ENCODE measurements at places on chromosomes 5 and 9.

DNA sequence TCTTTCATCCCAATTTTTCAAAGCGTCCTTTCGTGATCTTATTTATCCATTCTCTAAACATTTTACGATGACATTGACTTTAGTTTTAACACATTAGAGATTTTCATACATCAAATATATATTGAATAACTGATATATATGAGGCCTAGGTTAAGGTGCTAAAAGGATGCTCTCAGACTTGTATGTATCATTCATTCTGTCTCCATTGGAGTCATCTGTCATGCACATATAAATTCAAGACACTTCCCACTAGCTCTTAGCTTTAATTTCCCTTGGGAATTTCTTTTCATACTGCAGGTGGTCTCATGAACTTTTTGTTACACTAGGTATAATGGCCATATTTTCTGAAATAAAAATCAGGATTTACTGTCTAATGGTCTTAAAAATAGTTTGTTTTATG, 635.8 kb upstream of the C9orf72 start:
- no peak for DNase-seq

GRCh38 chr5:7794311-7794710, 56.6 kb downstream of the CFAP90 start:
- no peak for DNase-seq

GRCh38 chr9:26809795-26810194, 82.8 kb downstream of the CAAP1 start:
- DNase-seq = no peak

GRCh38 chr5:79787448-79787847, 97.8 kb downstream of the CMYA5 start:
- DNase-seq = no peak

DNA sequence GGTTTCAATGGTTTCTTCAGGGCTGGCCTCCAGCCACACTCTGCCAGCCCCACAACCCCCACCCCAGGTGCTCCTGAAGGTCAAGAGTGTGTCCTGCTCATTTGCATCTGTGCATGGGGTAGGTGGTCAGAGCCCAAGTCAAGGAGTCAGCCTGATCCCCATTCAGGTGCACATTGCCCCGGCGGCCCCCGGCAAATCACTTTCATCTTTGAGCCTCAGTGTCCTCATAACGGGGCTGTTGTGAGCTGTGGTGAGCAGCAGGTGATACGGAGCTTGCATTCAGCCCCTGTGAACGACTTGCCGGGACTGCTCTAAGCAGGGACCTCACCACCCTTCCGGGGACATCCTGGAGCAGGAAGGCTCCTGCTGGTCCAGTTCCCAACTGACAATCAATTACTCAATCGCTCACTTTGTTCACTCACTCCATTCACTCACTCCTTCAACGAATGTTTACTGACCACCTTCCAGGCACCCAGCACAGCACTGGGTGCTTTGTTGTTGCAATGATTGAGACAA, 93.2 kb upstream of the CPEB4 start:
- DNase-seq = no peak

DNA sequence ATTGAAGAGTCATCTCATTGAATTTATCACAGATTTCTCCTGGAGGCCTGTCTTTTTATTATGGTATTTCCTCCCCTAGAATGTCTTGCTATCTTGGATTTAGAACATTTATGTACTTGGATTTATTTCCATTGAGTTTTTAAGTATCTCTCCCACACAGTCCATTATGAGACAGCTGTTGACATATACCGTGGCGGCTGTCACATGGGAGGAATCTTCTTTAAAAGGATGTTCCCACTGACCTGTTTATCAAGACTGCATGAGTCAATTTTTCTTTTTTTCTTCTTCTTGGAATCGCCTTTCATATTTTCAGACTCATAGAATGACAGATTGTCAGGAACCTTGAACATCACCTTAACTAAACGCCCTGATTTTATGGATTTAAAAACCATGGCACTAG, 2.9 kb upstream of the CAVIN4 start:
- DNase-seq = no peak

DNA sequence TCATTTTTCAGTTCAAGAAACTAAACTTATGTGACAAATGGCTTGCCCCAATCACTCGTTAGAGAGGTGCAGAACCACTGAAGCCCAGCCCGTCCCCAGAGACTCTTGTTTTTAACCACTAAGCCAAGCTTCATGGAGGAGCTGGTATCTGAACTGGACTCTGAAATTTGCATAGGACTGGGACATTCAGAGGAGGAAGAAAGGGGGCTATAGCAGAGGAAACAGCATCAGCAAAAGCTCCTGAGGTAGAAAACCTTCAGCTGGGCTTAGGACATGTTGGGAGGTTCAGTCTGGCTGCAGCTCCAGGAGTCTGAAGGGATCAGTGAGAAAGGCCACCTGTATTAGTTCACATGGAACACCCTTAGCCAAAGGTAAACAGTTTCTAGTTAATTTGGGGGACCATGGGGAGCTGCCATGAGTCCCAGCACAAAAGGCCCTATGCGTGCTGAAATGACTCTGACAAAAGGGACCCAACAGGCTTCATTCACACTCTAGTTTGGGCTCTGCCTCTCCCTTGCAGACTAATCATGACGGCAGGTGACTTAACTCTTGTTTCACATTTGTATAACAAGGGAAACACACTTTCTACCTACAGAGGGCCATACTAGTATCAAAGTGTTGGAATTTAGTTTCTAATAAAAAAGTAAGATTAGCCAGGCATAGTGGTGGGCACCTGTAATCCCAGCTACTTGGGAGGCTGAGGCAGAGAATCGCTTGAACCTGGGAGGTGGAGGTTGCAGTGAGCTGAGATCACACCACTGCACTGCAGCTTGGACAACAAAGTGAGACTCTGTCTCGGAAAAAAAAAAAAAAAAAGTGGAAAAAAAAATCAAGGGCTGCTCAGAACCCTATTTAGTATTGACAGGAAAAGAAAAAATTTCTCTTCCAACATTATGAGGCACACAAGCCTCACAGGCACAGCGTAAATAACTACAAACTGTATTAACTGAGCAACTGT, 10.2 kb downstream of the FBXO10 start:
- DNase-seq = no peak

DNA sequence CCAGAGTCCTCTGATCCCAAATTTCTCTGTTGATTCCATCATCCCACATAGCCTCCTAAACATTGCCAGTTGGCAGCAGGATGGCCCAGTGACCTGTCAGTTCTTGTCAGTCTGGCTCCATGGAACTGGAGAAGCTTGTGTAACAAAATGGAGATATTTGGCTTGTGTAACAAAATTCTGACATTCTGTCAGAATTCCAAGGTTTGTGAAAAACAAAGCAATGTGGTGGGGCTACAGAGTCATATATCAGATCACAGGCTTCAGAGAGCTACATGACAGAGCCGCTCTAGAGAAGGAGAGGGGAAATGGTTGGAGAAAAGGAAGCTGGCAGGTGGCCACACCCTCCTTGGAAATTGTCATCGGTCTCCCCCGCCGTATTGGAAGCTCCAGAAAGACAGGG, 75.4 kb upstream of the MAN2A1 start:
- DNase-seq = no peak

DNA sequence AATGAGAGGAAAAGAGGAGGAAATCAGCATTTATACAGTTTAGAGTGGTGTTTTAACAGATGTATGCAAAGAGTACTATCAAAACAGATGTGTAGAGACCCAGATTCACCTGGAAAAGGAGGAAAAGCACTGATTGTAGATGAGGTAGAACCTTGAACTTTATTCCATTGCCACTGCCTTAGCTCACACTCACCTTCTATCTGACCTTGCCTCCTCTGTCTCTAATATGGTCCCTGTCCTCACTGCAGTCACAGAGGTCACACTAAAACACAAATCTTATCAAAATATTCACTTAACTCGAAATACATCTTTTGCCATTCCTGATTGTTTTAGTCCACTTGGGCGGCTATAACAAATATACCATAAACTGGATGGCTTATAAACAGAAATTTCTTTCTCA, 7.0 kb downstream of the GIN1 start:
- no peak for DNase-seq

DNA sequence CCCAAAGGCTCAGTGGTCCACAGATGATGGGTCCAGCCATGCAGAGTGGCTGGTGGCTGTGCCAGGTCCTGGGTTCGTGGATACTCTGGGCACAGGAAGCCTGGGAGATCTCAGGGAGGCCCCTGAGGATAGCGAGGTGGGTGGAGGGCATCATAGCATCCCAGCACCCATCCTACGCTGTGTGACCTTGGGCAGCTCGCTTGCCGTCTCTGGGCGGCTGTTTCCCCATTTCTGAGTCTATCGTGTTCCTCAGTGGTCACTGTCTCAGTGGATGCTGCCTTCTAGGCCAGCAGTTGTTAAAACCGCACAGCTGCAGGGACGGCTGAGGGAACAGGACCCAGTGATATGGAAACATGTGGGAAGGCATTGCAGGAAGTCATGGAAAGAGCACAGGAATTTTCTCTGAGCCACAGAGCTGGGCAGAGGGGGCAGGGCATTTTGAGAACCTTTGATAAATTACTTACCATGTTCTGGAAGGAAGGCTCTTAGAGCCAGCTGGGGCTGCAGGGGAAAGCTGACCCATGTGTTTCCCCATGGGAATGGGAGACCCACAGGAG, 86.4 kb upstream of the COL5A1 start:
- no peak for DNase-seq

DNA sequence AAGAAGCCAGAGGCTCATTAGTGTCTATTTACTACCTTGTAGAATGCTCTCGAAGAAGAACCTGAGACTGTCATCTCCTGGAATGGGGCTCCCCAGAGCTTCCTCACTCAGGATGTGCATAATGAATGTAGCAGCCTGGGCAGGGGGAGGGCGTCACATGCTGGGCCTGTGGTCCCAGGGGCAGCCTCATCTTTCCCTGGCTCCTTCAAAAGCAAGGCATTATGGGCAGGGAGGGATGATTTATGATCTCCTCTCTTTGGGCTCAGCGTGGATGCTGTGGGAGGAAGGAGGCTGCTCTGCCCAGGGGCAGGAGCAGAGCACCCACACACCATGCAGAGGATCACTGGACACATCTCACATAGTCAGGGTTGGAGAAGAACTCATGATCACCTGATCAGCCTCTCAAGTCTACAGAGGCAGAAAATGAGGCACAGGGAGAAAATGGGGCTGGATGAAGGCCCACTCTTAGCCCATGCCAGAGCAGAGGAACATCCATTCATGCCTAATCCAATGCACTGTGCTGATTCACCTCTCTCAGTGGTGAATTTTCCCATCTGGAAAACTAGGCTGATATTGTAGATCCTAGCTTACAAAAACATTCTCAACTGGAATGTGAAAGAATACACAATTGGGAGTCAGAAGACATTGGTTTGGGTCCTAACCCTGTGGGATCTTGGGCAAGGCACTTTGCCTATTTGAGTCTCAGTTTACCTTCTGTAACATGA, 173.7 kb downstream of the CARTPT start:
- DNase-seq = no peak

DNA sequence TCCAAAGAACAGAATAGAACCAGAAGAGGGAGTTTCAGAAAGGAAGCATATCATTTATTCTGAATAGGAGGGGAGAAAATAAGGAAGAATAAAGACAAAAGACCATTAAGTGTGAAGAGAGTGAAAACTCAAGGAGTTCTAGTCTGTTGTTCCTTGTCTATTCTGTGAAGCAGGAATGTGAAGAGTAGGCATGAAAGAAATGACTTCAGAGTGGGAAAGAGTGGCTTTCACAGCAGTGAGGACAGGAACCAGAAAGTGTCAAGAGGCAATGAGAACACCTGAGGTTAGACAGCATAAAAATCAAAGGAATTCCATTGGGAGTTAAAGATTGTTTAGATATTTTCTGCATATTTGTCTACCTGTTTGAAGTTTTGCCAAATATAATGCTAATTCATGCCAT, 768.8 kb upstream of the GRAMD2B start:
- DNase-seq = no peak

GRCh38 chr5:135428586-135428985, 18.6 kb downstream of the DCANP1 start:
- no peak for DNase-seq

- DNase-seq = no peak
Measured at GRCh38 chr5:39815711-39816110, 390.9 kb upstream of the DAB2 start.

DNA sequence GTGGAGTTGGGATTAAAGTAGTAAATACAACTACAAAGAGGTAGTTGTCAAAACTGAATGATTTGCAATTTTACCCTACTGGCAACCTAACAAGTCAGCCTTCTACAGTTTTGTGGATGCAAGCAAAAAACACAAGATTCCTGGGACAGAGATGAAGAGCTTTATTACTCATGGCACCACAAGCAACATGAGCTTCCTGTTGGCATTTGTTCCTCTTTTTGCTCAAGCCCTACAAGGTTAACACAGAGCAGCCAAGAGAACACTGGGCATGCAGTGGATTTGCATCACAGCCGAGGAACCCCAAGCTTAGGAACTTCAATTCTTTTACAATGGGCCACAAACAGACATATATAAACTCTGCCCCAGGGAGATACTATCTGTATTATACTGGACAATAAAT, 28.8 kb upstream of the DMAC1 start:
- DNase-seq = no peak

- DNase-seq = no peak
Measured at GRCh38 chr9:114592356-114592755, 4.8 kb downstream of the ATP6V1G1 start.

DNA sequence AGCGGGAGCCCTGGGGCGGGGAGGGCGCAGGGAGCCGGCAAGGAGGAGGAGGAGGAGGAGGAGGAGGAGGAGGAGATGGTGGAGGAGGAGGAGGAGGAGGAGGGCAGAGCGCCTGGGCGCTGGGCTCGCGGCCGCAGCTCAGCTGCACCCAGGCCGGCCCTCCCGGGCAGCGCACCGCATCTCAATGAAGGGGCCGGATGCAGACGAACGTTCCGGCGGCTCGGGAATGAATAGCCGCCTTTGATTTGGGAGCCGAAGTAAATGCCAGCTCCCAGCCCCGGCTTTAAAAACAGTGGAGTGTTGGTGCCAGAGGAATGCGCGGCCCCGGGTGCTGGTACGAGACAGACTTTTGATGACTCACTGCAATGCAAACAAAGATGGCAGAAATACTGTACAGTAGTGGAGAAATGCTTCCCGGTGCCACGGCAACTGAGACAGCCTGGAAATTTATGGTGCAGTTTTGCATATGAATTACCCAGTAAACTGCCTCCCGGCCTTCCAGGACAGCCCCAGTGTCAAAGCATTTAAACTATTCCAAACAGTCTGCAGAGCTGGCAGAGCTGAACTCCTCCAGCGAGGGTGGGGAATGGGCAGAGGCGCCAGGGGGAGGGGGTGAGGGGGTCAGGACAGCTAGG, 43.1 kb downstream of the NACC2 start:
- no peak for DNase-seq

DNA sequence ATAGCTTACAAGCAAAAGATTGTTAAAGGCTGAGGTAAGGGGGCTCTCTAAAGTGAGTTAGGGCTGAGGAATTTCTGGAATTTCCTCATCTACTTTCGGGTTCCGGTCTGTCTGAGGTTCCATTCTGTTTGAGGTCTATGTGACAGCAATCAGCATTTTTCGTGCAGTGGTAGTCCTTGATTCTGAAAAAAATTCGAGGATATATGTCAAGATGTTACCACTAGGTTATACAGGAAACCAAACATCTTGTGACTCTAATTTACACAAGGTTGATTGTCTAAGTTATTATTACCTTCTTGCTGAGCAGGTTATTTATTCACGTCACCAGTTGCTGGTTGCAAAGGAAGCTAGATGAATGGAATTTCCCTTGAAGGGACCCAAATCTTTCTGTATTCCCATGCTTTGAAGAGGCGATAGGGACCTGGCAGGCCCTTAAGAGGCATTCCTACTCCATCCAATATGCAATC, 35.2 kb downstream of the RLN2 start:
- DNase-seq = no peak

GRCh38 chr5:17794201-17794600, 159.9 kb downstream of the TAF11L14 start:
- no peak for DNase-seq
